Naive thymus-derived CD8-positive, alpha-beta T cell (primary cell): ENCODE measurements at places on chromosomes 13 and 19. TPM values are rescaled to one million over a fixed set of nuclear protein-coding genes. Genes with fewer than 3 reads are reported as not detected.

Gene RETN
- polyA plus RNA-seq = 12.8 TPM

DNA sequence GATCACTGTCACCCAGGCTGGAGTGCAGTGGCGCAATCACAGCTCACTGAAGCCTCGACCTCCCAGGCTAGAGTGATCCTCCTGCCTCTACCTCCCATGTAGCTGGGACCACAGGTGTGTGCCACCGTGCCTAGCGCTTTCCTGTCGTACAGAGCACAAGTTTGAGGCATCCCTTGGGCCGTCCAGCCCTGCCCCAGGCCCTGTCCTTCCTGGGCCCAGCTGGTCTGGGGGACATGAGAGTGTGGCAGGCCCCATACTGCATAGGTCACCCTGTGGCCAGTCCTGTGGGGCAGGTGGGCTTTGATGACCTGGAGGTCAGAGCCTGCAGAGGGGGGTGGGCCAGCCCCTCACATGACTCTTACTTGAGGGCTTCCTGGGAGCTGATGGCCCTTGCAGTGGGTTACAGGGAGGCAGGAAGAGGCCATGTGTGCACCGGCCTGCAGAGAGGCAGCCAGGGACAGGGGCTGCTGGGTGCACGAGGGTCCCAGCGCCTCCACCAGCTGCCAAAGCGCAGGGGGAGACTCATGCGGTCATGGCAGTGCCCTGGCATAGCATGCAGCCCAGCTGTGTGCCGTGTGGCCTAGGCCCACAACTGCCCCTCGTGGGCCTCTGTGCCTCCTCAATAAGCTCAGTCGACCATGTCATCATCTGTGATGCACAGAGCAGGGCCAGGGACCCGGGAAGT, 61.4 kb downstream of the KDM4B start:
- DNase-seq = no peak

- DNase-seq = no peak
Observed at GRCh38 chr19:2627855-2628254, 74.6 kb downstream of the GNG7 start.

Gene FFAR2
- not detected for polyA plus RNA-seq

DNA sequence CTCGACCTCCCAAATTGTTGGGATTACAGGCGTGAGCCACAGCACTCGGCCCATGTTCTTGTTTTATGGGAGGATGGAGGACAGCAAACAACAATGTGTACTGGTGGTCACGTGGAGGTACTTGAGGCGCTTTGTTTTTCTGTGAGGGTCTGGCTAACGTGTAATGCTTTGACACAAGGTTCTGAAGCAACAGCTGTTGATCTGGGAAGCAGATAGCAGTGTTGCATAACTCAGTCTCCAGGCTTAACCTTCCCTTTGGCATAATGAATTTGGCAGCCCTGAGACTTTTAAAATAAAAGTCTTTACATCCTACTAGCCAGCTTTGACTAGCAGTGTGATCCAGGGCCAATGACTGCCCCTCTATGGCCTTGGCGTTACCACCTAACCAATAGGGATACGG, 6.9 kb upstream of the ZNF580 start:
- DNase-seq = no peak

DNA sequence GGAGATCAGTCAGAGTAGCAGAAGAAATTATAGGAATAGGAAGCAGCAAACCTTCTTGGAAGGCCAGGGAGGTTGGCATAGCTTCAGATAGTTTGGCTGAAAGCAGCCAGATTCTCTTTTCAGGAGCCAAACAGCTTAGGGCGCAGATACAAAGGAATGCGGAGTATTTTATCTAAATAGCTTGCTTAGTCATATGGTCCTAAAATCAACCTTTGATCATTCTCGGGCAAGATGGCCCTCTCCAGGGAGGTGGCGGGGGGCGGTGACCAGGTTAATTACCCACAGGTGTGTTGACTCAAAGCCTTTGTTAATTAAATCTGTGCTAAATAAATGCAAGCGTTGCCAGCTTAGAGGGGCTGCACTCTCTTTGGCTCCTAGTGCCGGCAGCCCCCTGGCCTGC, 12.5 kb upstream of the NCR1 start:
- DNase-seq = no peak

GRCh38 chr19:16889366-16889882, 625 bp downstream of the F2RL3 start:
- no peak for DNase-seq

GRCh38 chr13:99005609-99006008, 27.7 kb upstream of the DOCK9 start:
- DNase-seq = no peak

DNA sequence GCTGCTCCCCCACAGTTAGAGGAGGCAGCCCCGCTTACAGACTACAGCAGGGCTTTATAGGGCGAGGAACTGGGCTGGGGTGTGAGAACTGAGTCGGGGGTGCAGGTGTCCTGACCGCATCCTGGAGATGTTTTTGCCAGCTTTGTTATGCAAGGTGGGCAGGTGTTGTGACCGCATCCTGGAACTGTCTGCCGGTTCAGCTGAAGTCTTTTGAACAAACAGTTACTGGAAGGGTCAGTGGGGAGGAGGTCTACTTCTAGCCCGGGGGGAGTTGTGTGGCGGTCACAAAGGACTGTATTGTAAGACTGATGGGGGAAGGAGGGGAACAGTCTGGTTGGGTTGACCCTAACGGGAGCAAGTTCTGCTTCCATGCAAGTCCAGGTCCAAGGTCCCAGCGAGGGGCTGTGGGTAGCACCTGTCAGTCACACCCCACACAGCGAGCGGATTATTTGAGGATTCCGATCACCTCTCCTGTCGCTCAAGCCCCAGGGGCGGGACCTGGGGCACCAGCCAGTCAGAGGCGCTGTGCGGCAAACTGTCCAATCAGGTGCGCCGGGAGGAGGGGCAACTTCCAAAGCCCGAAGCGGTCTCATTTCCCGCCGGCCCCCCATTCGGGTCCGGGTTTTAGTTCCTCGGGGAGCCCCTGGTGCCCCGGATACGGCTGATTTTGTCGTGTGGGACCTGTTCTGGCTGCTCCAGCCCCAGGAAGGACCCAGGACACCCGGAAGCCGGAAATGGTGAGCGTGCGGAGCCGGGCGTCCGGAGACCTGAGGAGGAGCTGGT, at the start of gene ZNF101:
Gene ZNF101 (plus strand): TSS at position 610 of the 783 bp plus-strand sequence. CDS start 125 bp downstream, at position 735.
- DNase-seq = peak; percentile 95

GRCh38 chr13:78596399-78596735, 7.0 kb downstream of the POU4F1 start:
- DNase-seq = no peak

- no peak for DNase-seq
Observed at GRCh38 chr19:8141726-8142512, 7.5 kb downstream of the FBN3 start.

Gene KIR2DL3
- 0.49 TPM for polyA plus RNA-seq

DNA sequence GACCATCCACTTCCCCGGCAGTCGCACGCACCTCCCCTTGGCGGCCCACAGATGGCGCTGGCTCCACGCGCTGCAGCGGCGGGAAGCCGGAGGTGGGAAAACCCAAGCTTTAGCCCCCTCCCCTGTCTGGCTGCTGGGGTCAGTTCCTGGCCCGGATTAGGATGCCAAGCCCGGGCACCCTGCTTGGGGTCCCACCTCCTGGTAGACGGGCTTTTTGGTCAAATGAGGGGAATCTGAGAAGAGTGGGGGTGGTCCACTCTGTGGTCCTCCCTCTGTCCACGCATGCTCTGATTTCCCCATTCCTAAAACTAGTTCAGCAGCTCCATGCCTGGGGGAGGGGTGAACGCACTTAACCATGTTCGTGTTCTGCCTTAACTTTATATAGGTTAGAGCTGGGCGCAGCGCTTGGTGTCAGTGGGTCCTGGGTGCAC, 8.1 kb upstream of the ADGRE2 start:
- peak; percentile 4 for DNase-seq

DNA sequence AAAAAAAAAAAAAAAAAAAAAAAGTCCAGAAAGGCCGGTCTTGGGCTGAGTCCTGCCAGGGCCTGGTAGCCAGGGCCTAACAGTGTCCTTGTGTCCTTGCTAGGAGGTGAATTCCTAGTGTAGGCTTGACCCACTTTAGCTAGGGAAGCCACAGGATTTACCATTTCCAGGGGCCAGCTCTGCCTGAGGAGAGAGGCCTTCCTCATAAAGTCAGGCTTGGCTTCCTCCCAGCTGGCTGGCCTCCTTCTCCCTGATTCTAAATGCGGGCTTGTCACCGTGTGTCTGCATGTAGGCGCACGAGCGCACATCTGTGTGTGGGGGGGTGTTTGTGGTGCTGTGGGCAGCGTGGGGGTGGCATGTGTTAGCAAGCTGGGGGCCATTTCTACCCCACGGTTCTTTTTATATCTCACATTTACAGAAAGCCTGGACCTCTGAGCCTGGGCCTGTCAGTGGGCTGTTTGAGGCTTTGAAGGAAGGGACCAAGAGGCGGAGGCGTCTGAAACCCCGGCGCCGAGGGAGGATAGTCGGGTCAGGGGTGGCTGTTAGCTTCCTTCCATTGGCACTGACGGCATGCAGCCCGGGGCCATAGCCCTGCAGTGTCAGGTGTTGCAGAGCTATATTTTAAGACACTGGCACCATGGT, 31.7 kb downstream of the IER2 start:
- peak; percentile 58 for DNase-seq

DNA sequence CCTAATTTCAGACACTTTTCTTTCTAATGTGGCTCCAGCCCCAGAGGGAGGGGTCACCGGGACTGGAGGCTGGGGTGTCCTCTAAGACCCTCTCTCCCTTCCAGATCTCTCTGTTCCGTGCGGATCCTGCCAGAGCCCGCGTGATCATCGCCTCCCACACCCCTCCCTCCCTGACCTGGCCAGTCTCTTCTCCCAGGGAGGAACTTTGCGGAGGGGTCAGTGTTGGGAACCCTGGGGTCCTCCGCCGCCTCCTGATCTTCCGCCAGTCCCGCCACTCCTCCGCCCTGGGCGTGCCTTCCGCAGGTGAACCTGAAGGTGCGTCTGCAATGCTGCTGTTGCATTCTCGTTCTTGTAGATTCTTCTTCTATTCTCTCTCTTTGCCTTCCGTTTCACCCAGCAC, 9.1 kb downstream of the SOX21 start:
- DNase-seq = no peak

Gene ZNF582
- polyA plus RNA-seq = 6.8 TPM

- DNase-seq = no peak
Observed at GRCh38 chr19:8938576-8938975, 71.6 kb downstream of the MUC16 start.

- DNase-seq = no peak
Observed at GRCh38 chr13:95440441-95441088, 112.0 kb upstream of the CLDN10 start.

DNA sequence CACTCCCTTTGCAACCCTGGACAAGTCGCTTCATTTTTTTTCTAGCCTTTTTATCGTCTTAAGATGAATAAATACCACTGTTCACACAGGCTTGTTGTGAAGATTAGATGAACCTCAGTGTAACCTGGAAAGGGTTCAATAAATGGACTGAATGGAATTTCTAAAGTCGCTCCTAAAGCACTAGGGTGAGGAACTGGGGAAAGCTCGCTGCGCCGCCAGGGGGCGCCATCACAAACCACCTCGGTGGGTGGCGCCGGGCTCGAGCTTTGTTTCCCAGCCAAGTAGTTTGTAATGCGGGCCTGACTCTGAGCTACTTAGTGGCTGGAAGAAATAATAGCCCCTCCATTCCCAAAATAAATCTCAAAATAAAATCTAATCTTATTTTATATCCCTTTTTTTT, 2.2 kb upstream of the CEACAM6 start:
- DNase-seq = peak; percentile 53

- no peak for DNase-seq
Observed at GRCh38 chr19:45564131-45564780, 20.3 kb downstream of the OPA3 start.

Gene RASAL3
- polyA plus RNA-seq = 159 TPM

GRCh38 chr13:46320821-46321220, 66.2 kb downstream of the RUBCNL start:
- DNase-seq = no peak

Gene SAMD4B
- polyA plus RNA-seq = 6.4 TPM

DNA sequence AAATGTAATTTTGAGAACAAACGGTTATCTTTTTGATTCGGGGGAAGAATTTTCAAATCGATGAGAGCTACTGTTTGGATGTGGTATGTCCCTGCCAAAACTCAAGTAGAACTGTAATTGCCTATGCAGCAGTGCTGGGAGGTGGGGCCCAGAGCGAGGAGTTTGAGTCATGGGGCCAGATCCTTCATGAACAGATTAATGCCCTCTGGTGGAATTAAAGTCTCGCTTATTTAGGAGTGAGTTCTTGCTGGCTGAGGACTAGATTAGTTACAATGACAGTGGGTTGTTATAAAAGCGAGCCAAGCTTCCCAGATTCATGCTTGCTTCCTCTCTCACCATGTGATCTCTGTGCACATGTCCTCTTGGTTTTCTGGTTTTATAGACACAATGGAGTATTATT, 11.8 kb upstream of the PRR20A start:
- no peak for DNase-seq

Gene RTBDN
- not detected for polyA plus RNA-seq

Gene TPRX2
- polyA plus RNA-seq = not detected

- DNase-seq = no peak
Observed at GRCh38 chr19:604355-604754, 14.7 kb downstream of the HCN2 start.

Gene ZNF805
- polyA plus RNA-seq = 3.6 TPM

GRCh38 chr19:821825-822503, at the start of gene PLPPR3:
TSS of gene PLPPR3 (minus strand) at chr19:821955. CDS start at chr19:821559, 396 bp downstream.
- DNase-seq = no peak

DNA sequence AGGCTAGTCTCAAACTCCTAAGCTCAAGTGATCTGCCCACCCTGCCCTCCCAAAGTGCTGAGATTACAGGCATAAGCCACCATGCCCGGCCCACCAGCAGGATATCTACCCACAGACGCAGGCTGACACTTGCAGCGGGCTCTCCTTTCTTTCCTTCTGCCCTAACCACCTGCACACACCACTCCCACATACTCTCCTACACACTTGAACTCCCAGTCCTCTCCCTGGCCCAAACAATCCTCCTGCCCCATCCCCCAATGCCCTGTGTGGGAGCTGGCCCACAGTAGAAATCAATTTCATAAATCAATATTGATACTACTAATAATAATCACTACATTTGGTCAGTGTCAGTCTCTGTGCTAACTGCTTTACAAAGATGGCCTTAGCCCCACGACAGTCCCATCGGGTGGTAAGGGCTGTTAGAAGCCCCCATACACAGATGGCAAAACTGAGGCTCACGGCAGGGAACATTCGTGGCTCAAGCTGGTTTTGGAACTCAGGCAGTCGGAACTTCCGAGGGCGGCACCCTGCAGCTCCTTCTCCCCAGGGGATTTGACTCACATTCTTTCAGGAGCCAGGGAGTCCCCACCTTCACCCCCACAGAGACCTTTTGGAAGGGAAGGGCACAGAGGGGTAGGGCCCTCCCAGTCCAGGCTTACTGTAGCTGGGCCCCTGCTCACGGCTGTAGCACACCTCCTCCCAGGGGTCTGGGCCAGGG, 3.4 kb upstream of the DPF1 start:
- DNase-seq = no peak
